ENCODE measurements at places on chromosomes 6 and 20. TPM values are rescaled to one million over a fixed set of nuclear protein-coding genes. Genes with fewer than 3 reads are reported as not detected.
A peak's percentile ranks its signal among the peaks of the same experiment; 100 is the strongest.

BNIP5 gene
- not detected for total RNA-seq

ZBTB12 gene
- total RNA-seq = 9.9 TPM

GRCh38 chr6:71496018-71496721 is 207.6 kb downstream of the OGFRL1 start:
- H3K27ac ChIP-seq = peak overlapping the region; percentile 88
- H3K27me3 ChIP-seq = no peaks in the 10 kb centered on the region
- peak overlapping the region; percentile 85 for H3K4me3 ChIP-seq
- no peak for DNase-seq
- H3K4me1 ChIP-seq = peaks cover 62% of the 10 kb centered on the region

DNA sequence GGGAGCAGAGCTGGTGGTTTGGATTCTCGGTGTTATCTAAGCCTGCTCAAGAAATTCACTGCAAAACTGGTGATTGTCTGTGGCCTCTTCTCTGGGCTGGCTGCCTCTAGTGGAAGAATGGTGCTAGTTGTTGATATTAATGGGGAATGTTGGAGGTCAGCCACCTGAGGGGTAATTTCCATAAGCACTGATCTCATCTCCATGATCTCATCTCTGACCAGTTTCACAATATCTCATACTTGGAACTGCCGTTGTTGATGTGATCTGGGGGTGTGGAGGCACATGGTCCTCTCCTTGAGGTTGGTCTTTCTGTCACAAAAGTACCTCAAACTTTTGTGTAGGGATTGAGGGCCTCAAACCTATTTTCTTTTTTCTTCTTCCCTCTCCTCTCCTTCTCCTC is 102.6 kb downstream of the CD109 start:
- peaks cover 61% of the 10 kb centered on the region for H3K4me1 ChIP-seq
- H3K27ac ChIP-seq = peak overlapping the region; percentile 65
- peaks cover 34% of the 10 kb centered on the region for H3K36me3 ChIP-seq

- H3K36me3 ChIP-seq = no peaks in the 10 kb centered on the region
- H3K4me1 ChIP-seq = no peaks in the 10 kb centered on the region
- DNase-seq = no peak
- no peak overlapping the region for H3K4me3 ChIP-seq
- peaks cover 37% of the 10 kb centered on the region for H3K27me3 ChIP-seq
- no peak overlapping the region for H3K27ac ChIP-seq
Observed at GRCh38 chr20:62987114-62987513, 19.6 kb downstream of the BHLHE23 start.
